A549 treated with ZK216348 at 1 μM for 4 hours (cell line): ENCODE measurements at places on chromosomes 2 and 18. TPM values are rescaled to one million over a fixed set of nuclear protein-coding genes. Genes with fewer than 3 reads are reported as not detected.

Gene SCYGR4
- not detected in 5 replicates for total RNA-seq

Gene C2orf42
- 7.0 to 9.8 TPM (median 8.2 TPM) in 5 replicates for total RNA-seq

Gene KIF5C
- total RNA-seq: 0.27 to 0.38 TPM (median 0.32 TPM) in 5 replicates

Gene GRHL1
- total RNA-seq: 0.70 to 2.0 TPM (median 0.97 TPM) in 5 replicates
